ENCODE measurements at places on chromosomes 11 and 22.

DNA sequence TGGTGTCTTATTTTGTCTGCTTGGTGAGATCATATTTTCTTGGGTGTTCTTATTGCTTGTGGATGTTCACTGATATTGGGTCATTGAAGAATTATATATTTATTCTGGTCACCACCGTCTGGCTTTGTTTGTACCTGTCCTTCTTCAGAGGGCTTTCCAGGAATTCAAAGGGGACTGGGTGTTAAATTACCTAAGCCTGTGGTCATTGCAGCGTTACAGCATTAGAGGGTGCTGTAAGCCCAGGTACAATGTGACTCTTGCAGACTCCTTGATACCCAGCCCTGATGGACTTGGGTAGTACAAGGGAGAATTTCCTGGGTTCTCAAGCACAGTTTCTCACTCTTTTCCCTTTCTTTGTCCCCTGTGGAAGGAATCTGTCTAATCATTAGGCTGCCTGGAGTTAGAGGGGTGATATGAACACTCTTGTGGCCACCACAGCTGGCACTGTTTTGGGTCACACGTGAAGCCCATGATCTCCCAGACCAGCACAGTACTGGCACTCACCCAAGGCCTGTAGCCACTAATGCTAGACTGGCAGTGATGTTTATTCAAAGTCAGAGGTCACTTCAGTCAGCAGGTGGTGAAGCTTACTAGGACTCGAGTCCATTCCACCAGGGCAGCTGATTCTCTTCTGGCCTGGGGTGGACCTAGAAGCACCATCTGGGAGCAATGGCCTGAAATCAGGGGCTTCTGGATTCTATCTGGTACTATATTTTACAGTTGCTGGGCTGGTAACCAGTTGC lies 56.1 kb upstream of the NARS2 start:
- no peak for DNase-seq

DNA sequence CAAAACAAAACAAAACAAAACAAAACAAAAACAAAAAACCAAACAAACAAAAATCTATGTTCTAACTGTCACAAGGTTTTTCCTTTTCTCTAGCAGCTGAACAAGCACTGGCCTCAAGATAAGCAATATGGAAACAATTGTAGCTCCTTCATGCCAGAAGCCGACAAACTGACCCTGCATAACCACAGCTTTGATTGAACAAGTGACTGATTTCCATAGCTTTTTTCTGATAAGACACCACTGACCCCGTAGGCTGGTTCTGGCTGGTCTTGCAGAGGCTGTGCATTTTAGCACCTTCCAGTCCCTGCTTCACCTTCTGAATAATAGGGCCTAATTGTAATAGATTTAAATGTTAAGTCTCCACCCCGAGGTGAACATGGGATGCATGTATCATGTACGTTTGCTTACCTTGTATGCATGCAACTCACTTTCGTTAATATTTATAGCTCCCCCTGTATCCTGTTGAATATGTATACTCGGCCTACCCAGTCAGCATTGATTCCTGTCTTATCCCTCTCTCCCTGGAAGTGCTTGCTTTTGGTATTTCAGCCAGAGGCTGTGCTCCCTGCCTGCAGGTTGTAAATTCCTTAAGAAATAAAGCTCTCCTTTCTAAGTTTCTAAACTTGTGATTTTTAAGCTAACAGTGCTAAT lies 49.6 kb downstream of the CNTF start:
- DNase-seq, result no peak

GRCh38 chr11:109898592-109898991 lies 194.6 kb upstream of the ZC3H12C start:
- no peak for DNase-seq

DNA sequence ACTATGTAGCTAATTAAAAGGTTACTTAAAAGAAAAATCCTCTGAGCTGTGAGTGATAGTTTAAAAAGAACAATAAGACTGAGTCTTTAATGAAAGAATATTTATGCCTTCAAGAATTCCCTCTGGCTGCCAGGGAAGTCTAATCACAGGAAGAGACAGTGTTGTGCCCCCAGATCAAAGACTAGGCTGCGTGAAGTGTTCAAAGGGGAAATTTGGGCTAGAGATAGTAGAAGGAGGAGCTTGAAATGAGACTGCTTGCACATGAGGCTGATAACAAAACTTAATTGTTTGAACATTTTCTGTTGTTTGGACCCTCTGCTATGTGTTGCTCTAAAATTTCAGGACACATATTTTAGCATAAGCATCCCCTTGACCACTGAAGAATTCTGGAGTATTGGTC lies 99.7 kb upstream of the MTNR1B start:
- DNase-seq, result no peak

DNA sequence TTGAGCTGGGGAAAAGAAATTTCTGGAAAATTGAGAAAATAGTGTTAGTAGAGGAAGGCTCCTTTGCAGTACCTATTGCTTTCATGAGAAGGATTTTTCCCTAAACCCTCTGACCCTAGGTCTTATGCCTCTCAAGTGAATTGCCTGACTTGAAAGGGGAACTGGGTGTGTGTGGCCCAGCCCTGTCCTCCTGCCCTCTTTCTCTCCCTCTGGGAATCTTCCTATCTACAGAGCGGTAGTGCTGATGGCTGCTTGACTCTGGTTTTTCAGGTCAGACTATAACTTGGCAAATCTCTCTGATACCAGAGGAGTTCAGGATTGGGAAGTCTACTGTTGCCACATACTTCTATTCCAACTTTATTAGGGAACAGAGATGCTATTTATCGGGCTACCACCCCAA lies 19.2 kb downstream of the CAVIN3 start:
- DNase-seq, result no peak

DNA sequence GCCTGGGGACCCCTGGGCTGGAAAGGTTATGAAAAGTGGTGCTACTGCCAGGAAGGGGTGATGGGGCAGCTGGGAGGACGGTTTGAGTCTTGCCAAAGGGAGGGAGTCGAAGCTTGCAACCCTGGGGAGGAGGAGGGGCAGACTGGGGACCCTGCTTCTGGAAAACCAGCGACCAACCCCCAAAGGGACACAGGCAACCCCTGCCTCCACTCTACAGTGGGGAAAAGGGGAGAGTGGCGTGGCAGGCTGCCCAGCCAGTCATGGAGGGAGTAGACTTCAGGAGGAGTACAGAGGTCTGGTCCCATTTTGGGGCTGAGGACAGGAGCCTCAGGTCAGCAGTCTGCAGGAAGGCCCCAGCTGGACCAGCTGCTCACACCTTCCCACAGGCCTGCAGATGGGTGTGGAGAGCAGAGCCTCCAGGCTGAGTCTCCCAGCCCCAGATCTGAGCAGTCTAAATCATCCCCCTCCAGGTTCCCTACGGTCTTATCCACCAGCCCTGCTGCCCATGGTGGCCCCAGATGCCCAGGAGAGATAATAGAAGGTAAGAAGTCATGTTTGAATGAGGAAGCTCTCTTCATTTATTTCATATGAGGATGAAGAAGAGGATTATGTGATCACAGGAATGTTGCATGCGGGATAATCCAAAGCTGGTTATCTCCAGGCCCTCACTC lies 3.3 kb downstream of the DDT start:
- DNase-seq, result no peak

DNA sequence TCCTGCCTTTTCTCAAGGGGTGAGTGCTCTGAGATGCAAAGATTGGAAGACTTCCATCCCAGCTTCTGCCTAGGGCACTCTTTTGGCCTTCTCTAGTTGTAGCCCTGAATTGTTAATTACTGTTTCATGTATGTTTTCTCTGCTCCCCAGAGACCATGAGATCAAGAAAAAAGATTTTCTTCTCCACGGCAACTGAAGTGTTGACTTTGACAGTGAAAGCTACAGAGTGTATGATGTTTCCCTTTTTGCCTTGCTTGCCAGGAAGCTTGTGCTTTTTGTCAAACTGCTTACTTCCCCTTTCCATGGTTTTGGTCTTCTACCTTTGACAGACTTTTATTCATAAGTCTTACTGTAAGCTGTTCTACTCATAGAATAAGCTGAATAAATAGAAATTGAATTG lies 23.3 kb upstream of the EIF3D start:
- no peak for DNase-seq

- peak; percentile 37 for DNase-seq
Observed at GRCh38 chr11:113994077-113994954, 19.4 kb downstream of the HTR3A start.

DNA sequence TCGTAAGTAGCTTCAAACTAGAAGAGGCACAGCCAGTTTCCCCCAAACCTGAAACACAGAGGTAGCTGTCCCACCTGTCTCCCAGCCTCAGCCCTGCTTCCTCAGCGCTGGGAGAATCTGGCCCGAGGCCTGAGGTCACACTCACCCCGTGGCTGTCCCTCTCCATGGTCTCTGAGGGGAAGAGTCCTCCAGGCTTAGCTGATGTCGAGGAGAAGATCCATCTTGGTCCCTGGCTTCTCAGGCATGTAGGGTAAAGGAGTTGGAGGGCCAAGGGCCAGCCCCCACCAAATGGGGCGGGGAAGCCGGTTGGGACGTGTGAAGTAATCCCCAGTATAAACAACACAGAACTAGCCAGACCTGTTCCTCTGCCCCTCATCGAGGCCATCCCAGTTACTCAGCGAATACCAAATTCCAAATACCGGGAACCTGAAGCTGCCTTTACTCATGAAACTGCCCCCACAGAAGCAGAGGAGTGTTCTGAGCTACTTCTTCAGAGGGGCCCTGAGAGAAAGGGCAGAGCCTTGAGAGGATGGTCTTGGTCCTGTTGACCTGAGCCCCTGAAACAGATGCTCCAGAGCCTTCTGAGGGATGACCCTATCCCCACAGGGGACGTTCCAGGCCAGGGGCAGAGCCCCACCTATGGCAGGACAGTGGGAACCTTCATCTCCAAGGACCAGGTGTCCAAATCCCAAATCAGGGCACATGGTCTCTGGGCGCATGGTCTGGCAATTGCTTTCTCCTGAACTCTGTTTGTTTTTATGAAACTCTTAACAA lies at the start of gene TMPRSS13:
Gene TMPRSS13, minus strand, starts transcription at position 261 of the 774 bp plus-strand sequence. Its CDS starts 95 bp downstream, at position 166.
- peak; percentile 93 for DNase-seq

GRCh38 chr22:35538801-35539321 lies 1.8 kb upstream of the RASD2 start:
- DNase-seq, result peak; percentile 66

DNA sequence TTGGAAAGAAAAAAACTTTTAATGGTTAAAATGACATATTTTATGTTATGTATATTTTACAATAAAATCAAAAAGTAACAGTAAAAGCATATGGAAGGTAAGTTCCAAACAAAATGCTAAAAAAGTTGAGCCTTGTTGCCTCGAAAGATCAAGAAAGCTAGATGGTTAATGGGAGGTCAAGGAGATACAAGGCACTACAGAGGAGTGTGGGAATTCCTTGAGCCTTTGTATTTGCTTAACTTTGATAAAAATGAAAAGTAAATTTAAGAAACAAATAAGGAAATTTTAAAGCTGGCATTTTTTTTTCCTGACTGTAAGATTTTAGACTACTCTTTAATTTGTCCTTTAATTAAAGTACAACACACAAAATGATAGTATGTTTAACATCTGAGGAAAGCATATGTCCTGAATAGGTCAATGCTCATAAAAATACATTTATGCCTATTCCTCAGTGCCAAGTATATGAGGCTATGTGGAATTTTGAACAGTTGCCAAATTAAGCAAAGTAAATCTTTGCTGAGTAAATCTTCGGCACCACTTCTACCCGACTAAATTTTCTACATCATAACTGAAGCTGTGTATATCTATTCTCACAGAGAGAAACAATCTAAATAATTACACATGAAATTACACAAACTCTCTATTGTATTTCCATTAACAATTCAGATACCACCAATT lies 108.8 kb downstream of the TTC28 start:
- DNase-seq, result no peak

GRCh38 chr11:46380340-46381047 lies 975 bp upstream of the MDK start:
- DNase-seq, result peak; percentile 90

DNA sequence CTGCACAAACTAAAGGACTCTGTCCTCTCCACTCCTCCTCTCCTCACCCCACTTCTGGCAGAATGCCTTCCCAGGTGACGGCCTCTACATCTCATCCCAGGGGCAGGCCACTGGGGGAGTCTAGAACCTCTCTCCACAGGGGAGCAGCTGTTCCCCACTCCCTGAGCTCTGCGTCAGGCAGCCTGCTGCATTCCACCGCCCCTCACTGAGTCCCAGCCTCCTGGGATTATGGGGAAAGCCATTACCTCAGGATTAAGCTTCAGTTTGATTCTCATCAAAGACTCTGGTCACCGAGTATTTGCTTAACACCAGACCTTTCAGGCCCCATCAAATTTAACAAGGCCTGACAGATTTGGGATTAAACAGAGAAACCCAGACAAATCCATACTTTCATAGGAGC lies 405.9 kb downstream of the NXPE2 start:
- DNase-seq, result no peak

- DNase-seq, result no peak
Observed at GRCh38 chr11:120929090-120929489, 94.8 kb upstream of the TBCEL start.

- DNase-seq, result no peak
Observed at GRCh38 chr22:19996694-19997384, 19.8 kb downstream of the ARVCF start.

GRCh38 chr11:19474211-19474610 lies 233.5 kb upstream of the E2F8 start:
- DNase-seq, result no peak

DNA sequence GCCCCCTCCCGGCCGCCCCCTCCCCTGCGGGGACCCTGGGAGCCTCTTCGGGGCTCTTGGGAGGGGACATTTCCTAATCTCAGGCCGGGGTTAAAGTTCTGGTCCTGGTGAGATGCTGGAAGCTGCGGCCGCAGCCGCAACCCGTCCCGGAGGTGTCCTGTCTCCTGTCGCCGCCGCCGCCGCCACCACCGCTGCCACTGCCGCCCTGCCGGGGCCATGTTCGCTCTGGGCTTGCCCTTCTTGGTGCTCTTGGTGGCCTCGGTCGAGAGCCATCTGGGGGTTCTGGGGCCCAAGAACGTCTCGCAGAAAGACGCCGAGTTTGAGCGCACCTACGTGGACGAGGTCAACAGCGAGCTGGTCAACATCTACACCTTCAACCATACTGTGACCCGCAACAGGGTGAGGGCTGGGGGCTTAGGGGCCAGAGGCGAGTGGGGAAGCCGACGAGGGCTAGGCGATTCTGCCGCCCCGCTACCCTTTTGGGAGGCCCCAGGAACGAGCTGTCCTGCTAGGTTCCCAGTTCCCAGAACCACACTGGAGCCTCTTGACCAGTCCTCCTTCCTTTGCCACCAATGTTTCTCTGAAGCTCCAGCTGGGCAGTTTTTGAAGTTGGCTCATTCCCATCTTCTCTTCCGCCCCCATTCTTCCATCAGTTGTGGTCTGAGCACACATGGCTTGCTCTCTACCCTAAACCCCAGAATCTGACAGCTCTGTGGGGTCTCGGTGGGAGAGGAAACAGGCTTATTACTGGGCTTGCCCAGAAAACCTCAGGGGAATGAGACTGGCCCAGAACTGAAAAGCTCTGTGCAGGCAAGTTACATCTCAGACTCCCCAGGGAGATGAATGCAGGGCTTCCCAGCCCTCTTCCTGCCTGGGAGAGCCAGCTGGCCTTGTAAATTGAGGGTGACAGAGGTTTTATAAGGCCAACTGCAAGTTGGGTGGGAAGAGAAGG lies 781 bp downstream of the SIDT2 start:
- peak; percentile 38 for DNase-seq

- DNase-seq, result no peak
Observed at GRCh38 chr11:88122956-88123355, 52.3 kb downstream of the RAB38 start.

DNA sequence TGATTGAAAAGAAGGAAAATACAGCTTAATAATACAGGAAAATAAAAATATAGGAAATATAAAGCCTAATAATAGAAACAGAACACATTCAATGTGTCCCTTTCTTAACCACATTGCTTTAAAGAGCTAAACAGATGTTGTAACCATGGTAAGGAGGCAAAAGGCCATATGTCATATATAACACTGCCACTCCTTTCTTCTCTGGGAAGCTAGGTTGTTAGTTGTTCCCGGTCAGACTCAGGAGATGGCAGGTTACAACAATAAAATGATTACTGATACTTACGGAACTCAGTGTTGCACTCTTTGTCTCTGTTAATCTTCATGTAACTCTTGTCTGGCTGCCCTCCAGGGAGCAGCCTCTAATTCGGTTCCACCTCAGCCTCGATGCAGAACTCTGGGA lies 134.7 kb upstream of the PGR start:
- DNase-seq, result no peak

All from mesendoderm (in vitro differentiated cells).